ENCODE measurements at places on chromosomes 2 and 18.

DNA sequence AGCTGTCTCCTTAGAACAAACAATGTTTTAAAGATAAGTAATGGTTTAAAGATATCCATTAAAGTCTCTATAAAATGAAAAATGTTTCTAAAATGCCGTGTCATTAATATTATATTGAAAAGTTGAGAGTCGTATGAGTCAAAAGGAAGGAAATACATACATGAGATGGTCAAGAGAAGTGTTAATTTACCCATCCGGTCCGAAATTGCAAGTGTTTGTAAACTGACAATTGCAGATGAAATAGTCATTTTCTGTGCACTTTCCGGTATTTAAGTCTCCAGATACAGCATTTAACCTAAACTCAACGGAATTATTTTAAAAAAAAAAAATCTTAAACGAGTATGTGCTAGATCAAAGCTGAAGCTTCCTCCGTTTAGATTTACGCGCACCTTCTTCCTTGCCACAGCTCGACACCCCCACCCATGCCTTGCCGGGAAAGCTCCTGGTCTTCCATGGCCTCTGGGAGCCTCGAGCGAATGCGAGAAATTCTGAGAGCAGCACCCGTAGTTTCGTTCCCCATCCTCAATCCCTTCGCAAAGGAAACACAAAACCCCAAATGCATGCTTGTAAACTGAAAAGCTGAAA, 1.8 kb downstream of the DSC3 start:
- no peak for DNase-seq

- no peak for DNase-seq
Observed at GRCh38 chr2:190179754-190180312, 117.3 kb upstream of the MSTN start.

DNA sequence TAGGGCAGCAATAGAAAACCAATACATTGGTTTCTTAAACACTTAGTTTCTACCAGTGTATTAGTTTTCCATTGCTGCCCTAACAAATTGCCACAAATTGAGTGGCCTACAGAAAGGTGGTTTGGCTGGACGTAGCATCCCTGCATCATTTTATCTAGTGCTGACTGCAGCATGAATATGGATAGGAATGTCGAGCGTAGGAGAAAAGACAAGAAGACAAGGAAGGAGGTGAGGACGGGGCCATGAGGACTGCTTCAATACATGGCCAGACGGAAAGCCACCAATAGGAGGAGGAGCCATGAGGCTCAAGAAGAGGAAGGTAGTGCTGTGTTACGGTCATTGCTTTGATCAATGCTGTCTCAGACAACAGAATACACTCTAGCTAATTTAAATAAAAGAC, 154.5 kb upstream of the NDUFV2 start:
- no peak for DNase-seq

- DNase-seq: no peak
Observed at GRCh38 chr2:119731983-119732382, 27.7 kb upstream of the PTPN4 start.

DNA sequence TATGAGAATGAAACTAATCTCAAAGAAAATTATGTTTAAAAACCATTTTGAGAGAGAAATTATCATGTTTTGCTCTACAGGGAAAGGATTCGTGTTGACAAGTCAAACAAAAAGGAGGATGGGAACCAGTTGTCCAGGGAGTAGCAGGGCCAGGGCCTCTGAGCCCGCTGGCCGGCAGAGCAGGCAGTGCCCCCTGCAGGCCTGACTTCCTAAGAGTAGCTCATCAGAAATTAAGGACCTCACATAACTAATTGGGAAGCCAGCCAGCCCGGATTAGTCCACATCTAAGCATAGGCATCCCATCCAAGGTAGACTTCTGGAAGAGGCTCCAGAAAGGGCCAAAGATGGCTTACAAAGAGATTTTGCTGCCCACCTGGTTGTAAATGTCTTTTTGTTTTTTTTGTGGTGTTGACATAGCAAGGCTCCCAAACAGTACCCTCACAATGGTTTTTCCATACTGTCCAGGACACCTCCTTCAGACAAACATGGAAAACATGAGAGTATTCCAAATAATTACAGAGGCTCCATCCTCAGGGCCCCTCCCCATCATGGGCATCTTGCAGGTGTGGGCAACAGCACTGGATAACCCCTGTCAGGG, 241.2 kb upstream of the TANK start:
- DNase-seq: no peak

DNA sequence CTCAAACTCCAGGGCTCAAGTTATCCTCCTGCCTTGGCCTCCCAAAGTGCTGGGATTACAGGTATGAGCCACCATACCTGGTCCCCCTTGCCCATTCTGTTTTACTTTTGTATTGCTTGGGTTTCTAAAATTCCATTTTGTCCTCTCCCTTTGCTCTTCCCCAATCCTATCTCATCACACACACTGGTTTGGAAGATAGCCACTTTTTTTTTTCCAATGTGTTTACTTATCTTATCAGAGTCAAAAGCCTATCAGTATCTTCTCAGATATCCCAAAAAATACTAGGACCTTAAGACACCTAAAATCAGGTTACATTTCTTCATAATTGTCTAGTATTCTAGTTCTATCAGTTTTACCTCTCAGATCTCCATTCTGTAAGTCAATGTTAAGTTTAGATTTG, 56.1 kb downstream of the MSH2 start:
- DNase-seq: no peak
